Glutamatergic neuron (in vitro differentiated cells): ENCODE measurements at places on chromosomes 4 and X. TPM values are rescaled to one million over a fixed set of nuclear protein-coding genes. Genes with fewer than 3 reads are reported as not detected.

The CORIN gene
- 0.32 TPM for total RNA-seq

DNA sequence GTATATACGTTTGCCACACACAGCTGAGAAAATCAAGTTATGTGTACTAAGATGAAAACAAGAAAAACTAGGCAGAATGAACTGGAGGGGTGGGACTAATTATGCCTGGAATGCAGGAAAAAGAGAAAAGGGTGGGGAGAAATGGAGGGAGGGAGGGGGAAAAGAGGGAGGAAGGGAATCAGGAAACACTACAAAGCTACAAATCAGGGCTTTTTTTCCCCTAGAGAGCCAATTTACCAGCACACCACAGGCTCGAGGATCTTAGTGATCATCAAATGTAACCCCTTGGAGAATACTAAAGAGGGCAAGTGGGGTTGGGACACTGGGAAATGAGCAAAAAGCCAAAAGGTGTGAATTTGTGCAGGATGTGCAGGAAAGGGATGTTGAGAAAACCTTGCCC lies 451.9 kb downstream of the SMARCA1 start:
- DNase-seq, result no peak
- H3K4me3 ChIP-seq, result no peak overlapping the region
- H3K4me1 ChIP-seq, result peaks cover 22% of the 10 kb centered on the region

DNA sequence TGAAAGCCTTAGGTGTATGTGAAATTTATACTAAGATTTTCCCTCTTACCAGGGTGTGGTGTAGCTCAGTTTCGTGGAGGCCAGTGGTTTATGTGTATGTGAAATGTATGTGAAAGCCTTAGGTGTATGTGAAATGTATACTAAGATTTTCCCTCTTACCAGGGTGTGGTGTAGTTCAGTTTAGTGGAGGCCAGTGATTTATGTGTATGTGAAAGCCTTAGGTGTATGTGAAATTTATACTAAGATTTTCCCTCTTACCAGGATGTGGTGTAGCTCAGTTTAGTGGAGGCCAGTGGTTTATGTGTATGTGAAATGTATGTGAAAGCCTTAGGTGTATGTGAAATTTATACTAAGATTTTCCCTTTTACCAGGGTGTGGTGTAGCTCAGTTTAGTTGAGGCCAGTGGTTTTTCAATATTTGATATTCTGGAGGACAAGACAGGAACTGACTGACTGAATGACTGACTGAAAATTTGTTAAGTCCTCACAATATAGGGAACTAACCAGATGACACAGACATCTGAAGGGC lies 143.7 kb downstream of the NEXMIF start:
- no peaks in the 10 kb centered on the region for H3K4me1 ChIP-seq
- no peak for DNase-seq
- H3K27ac ChIP-seq, result no peak overlapping the region
- no peaks in the 10 kb centered on the region for H3K27me3 ChIP-seq
- no peaks in the 10 kb centered on the region for H3K36me3 ChIP-seq

DNA sequence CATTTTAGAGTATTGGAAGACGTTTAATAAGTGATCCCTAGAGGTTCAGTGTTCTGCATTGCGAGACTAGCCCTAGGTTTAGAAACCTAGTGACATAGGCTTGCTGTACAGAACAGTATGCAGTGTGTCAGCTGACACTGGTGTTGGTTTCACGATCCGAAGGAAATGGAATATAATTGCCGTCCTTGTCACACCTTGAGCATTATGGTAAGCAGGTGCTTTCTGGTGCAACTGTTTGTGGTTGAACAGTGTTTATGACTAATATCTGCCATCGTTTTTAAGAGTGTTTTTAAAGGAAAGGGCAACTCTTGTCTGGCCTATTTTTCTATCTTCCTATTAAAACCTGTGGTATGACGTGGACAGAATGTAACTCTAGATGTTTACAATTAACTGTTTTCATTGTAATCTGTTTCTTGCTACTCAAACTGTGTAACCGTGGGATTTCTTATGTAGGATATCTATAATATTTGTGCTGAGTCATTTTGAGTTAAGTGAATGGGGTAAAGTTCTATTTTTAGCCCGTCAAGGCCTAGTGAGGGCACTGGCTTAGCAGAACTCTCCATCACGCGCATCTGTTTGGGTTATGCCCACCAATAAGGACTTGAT lies 53.8 kb upstream of the TBC1D14 start:
- DNase-seq, result no peak
- H3K27me3 ChIP-seq, result no peaks in the 10 kb centered on the region
- peaks cover 25% of the 10 kb centered on the region for H3K4me1 ChIP-seq
- no peak overlapping the region for H3K27ac ChIP-seq
- no peak overlapping the region for H3K4me3 ChIP-seq
- H3K36me3 ChIP-seq, result peaks cover 1% of the 10 kb centered on the region

DNA sequence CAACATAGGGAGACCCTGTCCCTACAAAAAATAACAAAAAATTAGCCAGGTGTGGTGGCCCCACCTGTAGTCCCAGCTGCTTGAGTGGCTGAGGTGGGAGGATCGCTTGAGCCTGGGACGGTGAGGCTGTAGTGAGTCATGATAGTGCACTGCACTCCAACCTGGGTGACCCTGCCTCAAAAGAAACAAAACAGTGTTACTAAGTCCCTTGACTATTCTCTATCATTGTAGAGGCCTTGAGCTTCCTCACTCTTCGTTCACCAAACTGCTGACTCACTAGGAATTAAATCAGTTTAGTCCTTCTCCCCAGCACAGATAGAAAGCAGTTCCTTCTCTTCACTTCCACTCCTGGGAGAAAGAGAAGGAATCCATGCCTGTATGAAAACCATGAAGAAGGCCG lies 14.5 kb downstream of the CDS1 start:
- H3K27me3 ChIP-seq, result no peaks in the 10 kb centered on the region
- H3K4me1 ChIP-seq, result no peaks in the 10 kb centered on the region
- H3K27ac ChIP-seq, result no peak overlapping the region
- H3K36me3 ChIP-seq, result no peaks in the 10 kb centered on the region
- no peak for DNase-seq

The PDLIM5 gene
- 32.7 TPM for total RNA-seq

GRCh38 chrX:15509845-15510244 lies 9.2 kb downstream of the BMX start:
- no peaks in the 10 kb centered on the region for H3K4me1 ChIP-seq
- no peaks in the 10 kb centered on the region for H3K36me3 ChIP-seq
- no peak overlapping the region for H3K4me3 ChIP-seq
- no peak overlapping the region for H3K27ac ChIP-seq

DNA sequence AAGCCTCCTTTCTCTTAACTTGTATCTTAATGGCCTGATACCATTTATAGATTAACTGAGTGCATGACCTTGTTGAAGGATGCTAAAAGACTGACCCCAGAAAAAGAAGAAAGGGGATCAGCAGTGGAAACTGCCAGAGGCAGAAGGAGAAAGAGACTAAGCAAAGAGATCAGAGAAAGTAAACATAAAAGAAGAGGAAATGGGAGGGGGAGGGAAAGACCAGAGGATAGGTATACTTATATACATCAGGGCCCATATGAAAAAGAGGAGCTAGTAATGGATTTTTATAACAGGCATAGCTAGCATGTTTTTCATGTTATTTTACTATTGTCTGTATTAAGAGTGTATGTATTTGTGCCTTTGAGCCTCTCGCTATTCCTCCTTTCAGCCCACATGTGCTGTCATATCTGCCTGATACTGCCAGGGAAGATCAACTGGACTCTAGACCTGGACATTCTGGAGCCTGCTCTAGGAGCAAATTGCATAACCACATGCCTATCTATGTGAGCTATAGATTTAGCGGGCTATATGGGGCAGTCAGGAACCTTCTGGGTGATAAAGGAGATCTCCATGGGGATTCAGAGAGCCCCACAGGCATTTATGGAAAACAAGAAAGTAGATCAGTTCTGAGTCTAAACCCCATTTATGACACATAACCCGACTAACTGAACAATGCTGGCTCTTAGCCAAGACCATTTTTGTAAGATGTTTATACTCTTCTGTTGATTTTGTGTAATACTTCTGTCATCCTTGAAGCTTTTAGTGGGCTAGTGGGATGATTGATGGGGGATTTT lies 13.4 kb upstream of the SNX12 start:
- H3K27me3 ChIP-seq, result no peaks in the 10 kb centered on the region
- no peak overlapping the region for H3K4me3 ChIP-seq
- H3K27ac ChIP-seq, result no peak overlapping the region
- no peaks in the 10 kb centered on the region for H3K4me1 ChIP-seq
- no peak for DNase-seq

The NAP1L2 gene
- total RNA-seq, result 7.1 TPM

- no peaks in the 10 kb centered on the region for H3K27me3 ChIP-seq
- peak; percentile 50 for DNase-seq
- peak overlapping the region; percentile 33 for H3K4me3 ChIP-seq
- H3K27ac ChIP-seq, result peak overlapping the region; percentile 19
- no peaks in the 10 kb centered on the region for H3K36me3 ChIP-seq
Observed at GRCh38 chr4:13656569-13657405, 29.3 kb upstream of the BOD1L1 start.
